ENCODE measurements at places on chromosomes 2 and 18. TPM values are rescaled to one million over a fixed set of nuclear protein-coding genes. Genes with fewer than 3 reads are reported as not detected.

DNA sequence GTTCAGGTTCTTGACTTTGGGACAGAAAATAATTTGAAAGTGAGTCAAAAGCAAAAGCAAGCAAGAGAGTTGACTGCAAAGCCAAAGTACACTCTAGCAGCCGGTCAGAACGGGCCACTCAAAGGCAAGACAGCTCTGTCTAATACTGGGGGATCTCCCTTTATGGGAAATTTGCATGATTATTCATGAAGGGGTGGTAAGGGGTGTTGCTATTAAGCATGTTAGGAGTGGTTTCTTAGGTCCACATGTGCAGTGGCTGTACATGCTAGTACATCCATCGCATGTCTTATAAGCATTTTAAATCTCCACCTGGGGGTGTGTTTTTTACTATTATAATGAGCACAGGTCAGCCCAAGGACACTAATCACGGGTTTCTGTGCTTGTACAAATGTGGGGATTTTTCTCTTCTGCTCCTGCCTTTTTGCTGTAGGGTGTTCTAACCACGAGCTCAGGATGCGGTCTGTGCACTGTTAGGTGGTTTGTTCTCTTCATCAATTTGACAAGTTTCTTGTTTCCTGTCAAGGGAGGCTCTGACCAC, 60.2 kb upstream of the SPP2 start:
- no peak for DNase-seq
- no peak overlapping the region for H3K27ac ChIP-seq
- H3K27me3 ChIP-seq, result no peaks in the 10 kb centered on the region
- no peaks in the 10 kb centered on the region for H3K36me3 ChIP-seq
- H3K4me3 ChIP-seq, result no peak overlapping the region

- peaks cover 2% of the 10 kb centered on the region for H3K27me3 ChIP-seq
- no peaks in the 10 kb centered on the region for H3K36me3 ChIP-seq
- H3K4me3 ChIP-seq, result no peak overlapping the region
- no peak for DNase-seq
These were observed 30.1 kb upstream of the MARCO start for GRCh38 chr2:118911936-118912335.

DNA sequence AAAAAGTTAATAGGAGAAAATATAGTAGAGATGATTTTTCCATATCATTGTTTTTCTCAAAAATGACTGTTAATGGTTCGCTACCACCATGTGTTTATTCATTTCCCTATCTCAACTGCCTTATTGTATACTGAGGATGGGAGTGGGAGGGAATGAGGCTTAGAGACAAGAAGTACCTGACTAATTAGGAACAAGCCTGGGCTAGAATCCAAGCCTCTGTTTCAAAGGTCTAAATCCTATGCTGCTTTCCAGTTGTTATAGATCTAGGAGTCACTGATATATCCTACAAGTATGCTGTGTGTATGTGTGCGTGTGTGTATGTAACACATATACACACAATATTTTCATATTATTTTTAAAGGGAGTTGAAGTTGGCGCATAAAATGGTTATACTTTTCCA, 465.9 kb downstream of the EPHA4 start:
- H3K4me3 ChIP-seq, result no peak overlapping the region
- H3K27me3 ChIP-seq, result no peaks in the 10 kb centered on the region
- H3K36me3 ChIP-seq, result no peaks in the 10 kb centered on the region

Gene CHRND
- polyA plus RNA-seq, result not detected

DNA sequence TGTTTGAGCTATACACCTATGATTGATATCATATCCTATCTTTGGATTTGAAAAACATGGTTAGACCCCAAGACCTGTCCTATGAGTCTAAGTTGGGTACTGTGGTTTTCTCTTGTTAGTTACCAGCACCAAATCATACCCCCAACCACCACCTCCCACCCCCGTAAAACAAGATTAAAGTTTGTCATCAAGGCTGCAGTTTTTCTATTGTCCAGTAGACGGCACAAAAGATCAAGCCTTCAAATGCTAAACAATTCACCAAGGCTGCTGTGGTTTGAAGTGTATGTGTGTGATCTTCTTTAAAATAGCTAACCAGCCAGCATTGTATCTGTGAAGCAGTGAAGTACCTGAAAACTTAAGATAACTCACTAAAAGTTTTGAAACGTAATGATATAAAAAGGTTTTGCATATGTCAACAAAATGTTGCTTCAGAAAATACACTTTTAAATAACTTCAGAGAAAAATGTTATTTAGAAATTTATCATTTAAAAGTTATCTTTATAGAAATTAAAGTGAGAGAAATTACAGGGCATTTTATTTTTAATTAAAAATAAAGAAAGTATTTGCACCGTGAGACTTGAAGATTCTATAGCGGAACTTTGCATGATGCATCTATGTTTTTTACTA, 5.8 kb upstream of the MEIS1 start:
- no peaks in the 10 kb centered on the region for H3K4me1 ChIP-seq
- no peak overlapping the region for H3K4me3 ChIP-seq
- no peak overlapping the region for H3K27ac ChIP-seq
- H3K36me3 ChIP-seq, result no peaks in the 10 kb centered on the region

Gene C1GALT1C1L
- polyA plus RNA-seq, result 1.4 TPM

Gene FOXI3
- not detected for polyA plus RNA-seq

Gene MRPL44
- 13.7 TPM for polyA plus RNA-seq

Gene UPP2
- polyA plus RNA-seq, result not detected

DNA sequence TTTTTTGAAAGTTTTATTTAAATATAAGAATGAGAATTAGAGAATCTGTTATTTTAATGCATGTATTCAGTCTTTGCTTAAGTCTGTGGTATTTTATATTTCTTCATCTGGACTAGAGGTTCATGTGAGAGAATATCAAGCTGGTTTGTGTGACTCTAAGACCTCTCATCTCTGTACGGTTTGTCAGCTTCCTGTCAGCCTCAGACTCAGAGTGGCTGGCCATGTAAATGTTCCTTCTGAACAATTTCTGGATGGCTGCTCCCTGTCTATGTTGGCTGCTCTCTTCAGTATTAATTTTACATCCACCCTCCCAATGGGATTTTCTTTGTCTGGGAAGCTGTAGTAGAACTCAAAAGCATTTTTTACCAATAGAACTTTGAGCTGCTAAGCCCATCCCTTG, 225.3 kb upstream of the THUMPD2 start:
- no peaks in the 10 kb centered on the region for H3K27me3 ChIP-seq
- H3K27ac ChIP-seq, result no peak overlapping the region
- no peaks in the 10 kb centered on the region for H3K4me1 ChIP-seq

DNA sequence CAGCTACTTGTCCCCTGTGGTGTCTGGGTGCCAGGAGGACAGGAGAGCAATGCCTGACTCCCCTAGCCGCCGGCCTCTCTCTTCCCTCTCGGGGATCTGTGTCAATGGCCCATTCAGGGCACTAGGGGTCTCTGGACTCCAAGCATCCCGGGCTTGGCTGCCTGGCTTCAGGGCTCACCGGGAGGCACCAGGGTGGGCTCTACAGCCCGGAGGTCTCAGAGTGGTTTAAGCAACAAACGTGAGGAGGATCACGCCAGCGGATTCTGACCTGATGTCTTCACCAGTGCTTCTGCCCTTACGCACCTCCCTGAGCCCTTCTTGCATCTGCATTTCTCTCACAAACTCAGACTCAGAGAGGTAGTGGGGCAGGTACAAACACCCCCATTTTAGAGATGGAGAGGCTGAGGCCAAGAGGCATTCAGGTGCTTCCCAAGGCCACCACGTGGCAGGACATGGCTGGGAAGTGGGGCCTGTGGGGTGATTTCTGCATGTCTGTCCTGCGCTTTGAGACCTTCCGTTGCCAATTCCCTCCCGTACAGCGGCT, 243.0 kb downstream of the CELF4 start:
- H3K4me1 ChIP-seq, result no peaks in the 10 kb centered on the region
- no peak for DNase-seq

DNA sequence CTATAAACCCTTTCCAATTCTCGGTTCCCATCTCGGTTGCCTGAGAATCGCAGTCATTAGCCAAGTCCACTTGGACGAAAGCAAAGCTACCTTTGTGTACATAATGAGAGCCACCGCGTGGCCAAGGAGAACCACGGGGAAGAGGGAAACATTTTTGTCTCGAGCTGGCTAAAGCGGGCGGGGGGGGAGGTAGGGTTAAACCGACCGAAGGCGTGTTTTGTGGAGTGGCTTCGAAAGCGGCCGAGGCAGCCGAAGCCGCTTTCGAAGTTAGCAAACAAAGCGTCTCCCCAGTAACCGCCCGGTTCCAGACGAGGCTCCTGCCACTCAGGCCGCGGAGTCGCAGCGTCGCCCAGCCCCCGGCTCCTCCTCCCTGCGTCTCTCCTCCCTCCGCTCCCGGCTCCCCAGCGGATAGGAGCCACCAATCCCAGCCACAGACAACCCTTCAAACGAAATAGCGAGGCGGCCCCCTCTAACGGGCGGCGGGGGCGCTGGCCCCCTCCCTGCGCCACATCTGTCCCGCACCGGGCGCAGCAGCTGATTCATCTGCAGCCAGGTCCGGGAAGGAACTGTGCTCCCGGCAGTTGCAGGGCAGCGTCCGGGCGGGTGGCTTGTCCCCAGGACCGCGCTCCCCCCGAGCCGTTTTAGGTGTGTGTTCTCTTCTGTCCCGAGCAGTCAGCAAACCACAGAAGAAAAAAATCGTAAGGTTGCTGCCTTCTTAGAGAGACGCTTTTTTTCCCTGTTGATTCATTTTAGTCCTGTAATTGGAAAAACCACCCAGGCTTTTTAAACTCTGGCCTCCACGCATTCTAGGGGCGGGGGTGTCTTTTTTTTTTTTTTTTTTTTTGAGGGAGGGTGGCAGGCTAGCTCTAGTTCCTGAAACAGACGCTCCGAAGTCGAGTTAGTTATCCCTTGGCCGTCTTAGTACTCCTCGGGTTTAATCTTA, 1.8 kb upstream of the TGIF1 start:
- H3K27me3 ChIP-seq, result no peaks in the 10 kb centered on the region
- H3K36me3 ChIP-seq, result no peaks in the 10 kb centered on the region
- peak overlapping the region; percentile 85 for H3K4me3 ChIP-seq
- H3K4me1 ChIP-seq, result no peaks in the 10 kb centered on the region
- peak overlapping the region; percentile 88 for H3K27ac ChIP-seq

Gene DGUOK
- polyA plus RNA-seq, result 85.5 TPM

GRCh38 chr2:241279413-241279812, 36.1 kb downstream of the HDLBP start:
- H3K27ac ChIP-seq, result no peak overlapping the region
- no peaks in the 10 kb centered on the region for H3K4me1 ChIP-seq
- no peak for DNase-seq
- no peaks in the 10 kb centered on the region for H3K27me3 ChIP-seq
- no peaks in the 10 kb centered on the region for H3K36me3 ChIP-seq

DNA sequence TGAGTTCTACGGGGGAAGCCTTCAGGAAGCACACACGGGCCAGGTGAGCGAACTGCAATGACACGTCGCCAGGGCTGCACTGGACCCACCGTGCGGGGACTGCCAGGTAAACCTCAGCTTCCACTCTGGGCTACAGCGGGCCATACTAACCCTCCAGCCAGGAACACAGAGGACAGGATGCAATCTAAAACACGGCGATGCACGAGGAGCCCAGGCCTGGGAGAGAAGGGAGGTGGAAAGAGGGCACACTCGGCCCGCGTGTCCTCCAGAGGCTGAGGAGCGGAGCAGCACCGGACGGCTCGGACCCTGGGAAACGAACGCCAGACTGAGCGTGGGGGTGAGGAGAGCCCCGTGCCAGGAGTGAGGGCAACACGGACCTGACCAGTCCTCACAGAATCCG, 69.3 kb downstream of the HDAC4 start:
- H3K4me3 ChIP-seq, result no peak overlapping the region
- peak; percentile 34 for DNase-seq
- H3K27me3 ChIP-seq, result no peaks in the 10 kb centered on the region
- no peaks in the 10 kb centered on the region for H3K36me3 ChIP-seq
- H3K4me1 ChIP-seq, result no peaks in the 10 kb centered on the region

Gene OSBPL6
- 0.75 TPM for polyA plus RNA-seq

Gene ASAP2
- 42.4 TPM for polyA plus RNA-seq

DNA sequence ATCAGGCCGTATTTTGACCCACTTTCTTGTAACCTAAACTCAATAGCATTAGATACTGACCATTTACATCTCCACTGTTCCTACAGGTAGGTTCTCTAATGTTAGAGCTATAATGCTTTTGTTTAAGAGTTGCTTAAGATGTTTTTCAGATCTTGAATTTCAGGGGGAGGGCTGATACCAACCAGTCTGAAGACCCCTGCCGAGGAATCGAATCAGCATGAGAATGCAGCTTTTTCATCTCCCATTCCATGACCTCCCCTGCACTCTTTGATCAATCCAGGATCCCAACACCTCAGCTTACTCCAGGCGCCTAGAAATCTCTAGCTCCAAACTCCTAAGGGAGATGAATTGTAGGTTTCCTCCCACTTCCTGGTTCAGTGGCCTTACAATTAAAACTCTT, 120.5 kb upstream of the MC4R start:
- no peak for DNase-seq
- no peaks in the 10 kb centered on the region for H3K36me3 ChIP-seq
- no peaks in the 10 kb centered on the region for H3K4me1 ChIP-seq
- H3K4me3 ChIP-seq, result no peak overlapping the region
- no peak overlapping the region for H3K27ac ChIP-seq

DNA sequence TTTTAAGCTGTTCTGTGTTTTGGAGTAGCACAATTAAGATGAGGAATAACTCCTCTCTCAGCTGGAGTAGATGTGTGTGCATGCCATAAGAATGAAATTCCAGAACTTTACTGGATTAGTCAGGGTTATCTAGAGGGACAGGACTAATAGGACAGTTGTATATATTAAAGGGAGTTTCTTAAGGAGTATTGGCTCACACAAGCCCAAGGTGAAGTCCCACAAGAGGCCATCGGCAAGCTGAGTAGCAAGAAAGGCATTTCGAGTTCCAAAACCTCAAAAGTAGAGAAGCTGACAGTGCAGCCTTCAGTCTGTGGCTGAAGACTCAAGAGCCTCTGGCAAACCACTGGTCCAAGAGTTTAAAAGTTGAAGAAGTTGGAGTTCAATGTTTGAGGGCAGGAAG, 113.7 kb downstream of the RIT2 start:
- H3K27me3 ChIP-seq, result no peaks in the 10 kb centered on the region
- no peaks in the 10 kb centered on the region for H3K4me1 ChIP-seq
- H3K4me3 ChIP-seq, result no peak overlapping the region
- DNase-seq, result no peak
- H3K27ac ChIP-seq, result no peak overlapping the region
- H3K36me3 ChIP-seq, result no peaks in the 10 kb centered on the region
